ENCODE measurements at places on chromosomes 13 and 19. TPM values are rescaled to one million over a fixed set of nuclear protein-coding genes. Genes with fewer than 3 reads are reported as not detected.
A peak's percentile ranks its signal among the peaks of the same experiment; 100 is the strongest.

TPTE2 gene
- total RNA-seq: under 0.01 TPM

CERS1 gene
- 0.32 TPM for total RNA-seq

DNA sequence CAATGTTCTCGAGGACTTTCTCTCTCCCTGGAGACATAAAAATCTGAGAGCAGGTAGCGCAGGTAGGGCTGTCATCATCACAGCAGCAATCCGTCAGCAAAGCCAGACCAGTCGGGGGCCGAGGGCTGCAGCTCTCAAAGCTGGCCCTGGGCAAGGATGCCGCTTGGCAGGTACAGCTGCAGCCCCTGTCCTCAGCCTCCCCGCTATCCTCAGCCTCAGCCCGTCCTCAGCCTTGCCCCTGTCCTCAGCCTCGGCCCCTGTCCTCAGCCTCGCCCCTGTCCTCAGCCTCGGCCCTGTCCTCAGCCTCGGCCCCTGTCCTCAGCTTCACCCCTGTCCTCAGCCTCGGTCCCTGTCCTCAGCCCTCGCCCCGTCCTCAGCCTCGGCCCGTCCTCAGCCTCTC is 10.9 kb downstream of the C13orf46 start:
- no peak for DNase-seq

GRCh38 chr19:11064831-11065303 is 24.4 kb upstream of the LDLR start:
- DNase-seq: peak; percentile 25

LRRC25 gene
- not detected for total RNA-seq

KIR2DL1 gene
- not detected for total RNA-seq

- DNase-seq: peak; percentile 87
Measured at GRCh38 chr19:42553292-42554045, 25.2 kb upstream of the CEACAM1 start.

DNA sequence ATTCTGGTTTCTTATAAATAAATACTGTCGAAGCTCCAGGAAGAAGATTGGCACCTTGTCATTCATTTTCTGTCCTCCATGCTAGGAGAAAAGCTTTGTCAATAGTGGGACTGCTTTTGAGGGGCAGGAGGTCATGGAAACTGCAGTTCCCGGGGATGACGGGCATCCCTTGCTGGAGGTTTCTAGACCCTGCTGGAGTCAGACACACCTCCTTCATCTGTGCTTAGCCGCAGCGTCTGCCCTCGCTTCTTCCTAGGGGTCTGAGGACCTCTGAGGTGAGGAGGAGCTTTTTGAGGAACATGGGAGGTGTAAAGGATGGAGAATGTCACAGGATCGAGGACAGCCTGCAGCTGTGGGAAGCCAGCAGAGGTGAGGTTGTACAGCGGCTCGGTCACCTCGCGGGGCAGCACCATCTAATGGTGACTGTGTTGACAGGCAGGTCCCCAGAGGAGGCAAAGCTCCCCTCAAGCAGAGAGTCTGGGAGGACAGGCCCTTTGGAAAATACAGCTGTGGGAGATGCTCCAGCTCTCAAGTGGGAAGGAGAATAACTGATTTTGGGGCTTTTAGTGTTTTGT is 172.7 kb upstream of the RNF113B start:
- DNase-seq: no peak

DNA sequence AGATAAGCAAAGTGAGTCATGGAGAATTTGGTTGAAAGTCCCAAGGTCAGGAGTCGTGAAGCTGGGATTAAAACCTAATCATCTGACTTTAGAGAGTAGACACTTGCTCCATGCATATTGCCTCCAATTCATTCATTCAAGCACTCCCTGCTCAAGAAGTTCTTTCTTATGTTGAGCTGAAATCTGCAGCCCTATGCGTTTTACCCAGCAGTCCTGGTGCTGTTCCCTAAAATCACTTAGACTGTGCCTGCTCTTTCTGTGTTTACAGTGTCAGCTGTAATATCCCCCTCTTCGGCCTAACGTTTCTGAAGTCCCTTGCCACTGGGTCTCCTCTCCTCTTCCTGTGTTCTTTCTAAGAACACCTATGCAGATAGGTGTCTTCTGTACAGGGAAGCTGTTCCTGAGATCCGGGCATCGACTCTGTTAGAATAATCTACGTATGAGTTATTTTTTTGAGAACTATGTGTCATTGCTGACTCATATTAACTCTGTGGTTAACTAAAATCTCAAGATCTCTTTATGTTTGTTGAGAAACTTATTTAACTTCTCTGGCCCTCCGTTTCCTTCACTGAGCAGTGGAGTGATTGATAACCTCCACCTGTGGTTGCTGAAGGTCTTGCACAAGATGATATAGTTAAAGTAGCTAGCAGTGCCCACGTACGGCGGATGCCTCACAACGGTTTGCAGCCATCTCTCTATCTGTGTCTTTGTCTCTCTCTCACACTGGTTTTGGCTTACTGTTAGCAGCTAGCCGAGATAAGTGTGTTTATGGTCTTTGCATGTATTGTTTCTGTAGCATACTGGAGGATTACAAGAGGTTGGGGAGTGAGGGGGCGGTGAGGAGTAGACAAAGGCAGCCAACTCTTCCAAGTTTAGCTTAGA is 4.7 kb downstream of the ALOX5AP start:
- DNase-seq: peak; percentile 90

- DNase-seq: no peak
Measured at GRCh38 chr19:34504809-34505291, 23.3 kb downstream of the WTIP start.

POU4F1 gene
- not detected for total RNA-seq

- DNase-seq: no peak
Measured at GRCh38 chr13:52785739-52786138, 46.1 kb upstream of the CNMD start.

DNA sequence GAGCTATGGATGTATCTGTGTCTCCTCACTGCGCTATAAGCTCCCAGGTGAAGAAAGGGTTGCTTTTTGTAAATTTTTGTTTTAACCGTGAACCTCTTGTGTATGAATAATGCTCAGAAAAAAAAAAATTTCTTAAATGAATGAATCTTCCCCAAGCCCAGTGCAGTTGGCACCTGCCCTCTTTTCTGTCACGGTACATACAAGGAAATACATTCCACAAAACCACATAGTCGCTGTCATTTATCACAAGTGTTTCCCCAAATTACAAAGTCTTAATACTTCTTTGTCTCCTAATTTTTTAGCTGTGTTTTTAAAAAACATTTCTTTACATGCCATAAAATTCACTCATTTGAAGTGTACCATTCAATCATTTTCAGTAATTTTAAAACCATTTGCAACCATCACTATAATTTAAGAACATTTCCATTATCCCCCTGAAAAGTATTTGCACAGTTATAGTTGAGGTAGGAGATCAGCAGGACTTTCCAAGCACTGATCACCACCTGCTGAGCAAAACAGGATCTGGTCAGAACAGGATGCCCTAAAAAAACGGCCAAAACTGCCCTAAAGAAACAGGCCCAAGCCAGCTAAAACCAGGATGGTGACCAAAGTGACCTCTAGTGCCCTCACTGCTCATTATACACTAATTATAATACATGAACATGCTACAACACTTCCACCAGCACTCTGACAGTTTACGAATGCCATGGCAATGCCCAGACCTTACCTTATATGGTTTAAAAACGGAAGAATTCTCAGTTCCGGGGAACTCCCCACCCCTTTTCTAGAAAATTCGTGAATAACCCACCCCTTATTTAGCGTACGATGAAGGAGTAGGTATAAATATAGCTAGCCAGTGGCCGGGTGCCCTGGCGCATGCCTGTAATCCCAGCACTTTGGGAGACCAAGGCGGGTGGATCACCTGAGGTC is 1.3 kb upstream of the TEX30 start:
- no peak for DNase-seq

SOX21 gene
- total RNA-seq: not detected

NLRP11 gene
- not detected for total RNA-seq

DNA sequence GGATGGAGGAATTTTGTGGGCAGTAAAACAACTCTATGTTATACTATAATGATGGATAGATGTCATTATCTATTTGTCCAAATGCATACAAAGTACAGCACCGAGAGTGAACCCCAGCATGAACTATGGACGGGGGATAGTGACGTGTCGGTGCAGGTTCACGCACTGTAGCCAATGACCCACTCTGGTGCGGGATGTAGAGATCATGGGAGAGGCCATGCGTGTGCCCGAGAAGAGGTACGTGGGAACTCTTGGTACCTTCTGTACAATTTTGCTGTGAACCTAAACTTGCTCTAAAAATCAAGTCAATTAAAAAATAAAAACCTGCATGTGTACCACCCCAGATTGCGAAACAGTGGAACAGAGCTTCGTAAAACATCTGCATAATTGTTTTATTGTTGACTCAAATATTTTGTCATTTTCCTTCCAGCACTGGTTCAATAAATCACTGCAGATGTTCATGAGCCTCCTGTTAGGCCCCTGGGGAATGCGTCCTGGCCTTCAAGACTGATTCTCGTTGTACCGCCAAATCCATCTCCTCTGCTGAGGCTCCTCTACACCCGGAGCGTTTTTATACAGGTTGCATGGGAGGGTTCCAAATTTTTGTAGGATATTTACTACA is 30.9 kb downstream of the COL4A1 start:
- peak; percentile 69 for DNase-seq

DNA sequence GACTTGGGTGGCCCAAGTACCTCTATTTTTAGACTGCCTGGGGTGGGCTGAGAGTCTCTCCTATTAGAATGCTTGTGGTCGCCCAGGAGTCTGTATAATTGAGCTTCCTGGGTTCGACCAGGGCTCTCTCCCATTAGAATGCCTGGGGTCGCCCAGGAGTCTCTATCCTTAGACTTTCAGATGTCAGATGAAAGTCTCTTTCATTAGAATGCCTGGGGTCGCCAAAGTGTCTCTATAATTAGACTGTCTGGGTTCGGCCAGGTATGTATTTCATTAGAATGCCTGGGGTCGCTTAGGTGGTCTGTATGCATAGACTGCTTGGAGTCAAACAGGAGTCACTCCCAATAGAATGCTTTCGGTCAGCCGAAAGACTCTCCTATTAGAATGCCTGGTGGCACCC is 1471.7 kb downstream of the UQCRFS1 start:
- DNase-seq: no peak

DNA sequence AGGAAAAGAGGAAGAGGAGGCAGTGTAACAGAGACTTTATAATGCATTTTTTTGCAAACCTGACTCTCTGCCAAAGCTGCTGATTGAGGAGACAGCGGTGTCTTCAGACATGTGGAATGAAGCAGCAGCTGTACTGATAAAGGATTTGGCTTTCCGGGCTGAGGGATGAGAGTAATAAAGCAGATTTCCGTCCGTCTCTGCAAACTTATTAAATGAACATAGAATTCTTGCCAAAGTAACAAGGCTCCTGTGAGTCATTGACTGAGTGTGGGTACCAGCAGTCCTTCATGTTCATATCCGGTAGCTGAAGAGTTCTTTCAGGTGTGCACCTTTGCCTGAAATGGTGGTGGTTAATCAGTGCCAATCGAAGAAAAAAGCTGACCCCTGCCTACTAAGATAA is 112.6 kb downstream of the LIG4 start:
- no peak for DNase-seq

DNA sequence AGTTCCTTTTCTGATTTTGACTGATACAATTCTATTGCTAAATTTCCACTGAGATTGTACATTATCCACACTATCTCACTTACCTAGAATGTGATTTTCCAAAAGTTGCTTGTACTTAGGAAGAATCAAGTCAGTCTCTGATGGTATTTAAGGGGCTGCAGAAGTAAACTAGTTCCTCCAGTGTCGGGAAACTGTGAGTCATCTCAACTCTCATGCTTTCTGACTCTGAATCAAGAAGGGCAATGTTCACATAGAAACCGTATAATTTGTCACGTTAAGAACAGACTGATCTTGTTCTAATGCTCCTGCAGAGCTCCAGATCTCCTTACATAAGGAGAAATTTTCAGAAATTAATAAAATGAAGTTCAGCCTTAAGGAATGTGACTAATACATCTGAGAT is 369.3 kb downstream of the KLF5 start:
- peak; percentile 46 for DNase-seq

- DNase-seq: no peak
Measured at GRCh38 chr19:13995878-13996765, 10.0 kb downstream of the RFX1 start.

CCL25 gene
- total RNA-seq: not detected

MAG gene
- not detected for total RNA-seq

DNA sequence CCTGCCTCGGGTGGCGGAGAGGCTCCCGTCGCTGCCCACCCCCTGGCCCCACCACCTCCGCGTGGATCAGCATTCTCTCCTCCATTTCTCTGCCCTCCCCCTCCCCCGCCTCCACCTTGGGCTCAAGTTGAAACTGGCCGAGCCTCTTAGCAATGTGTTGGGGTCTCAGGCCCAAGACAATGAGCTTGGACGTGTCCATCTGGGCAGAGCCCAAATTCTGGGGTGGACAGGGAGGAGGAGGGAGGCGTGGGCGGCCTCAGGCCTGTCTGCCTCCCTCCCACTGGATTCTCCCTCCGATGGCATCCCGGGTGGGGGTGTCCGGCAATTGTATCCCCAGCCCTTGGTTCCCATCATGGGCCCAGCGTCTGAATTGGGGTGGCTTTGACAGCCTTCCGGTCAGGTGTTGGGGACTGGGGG is 1.2 kb downstream of the CELF5 start:
- DNase-seq: no peak

CYP4F12 gene
- total RNA-seq: not detected

ATP4A gene
- total RNA-seq: not detected

GRCh38 chr13:60836821-60837220 is 439.8 kb downstream of the TDRD3 start:
- no peak for DNase-seq

- DNase-seq: peak; percentile 62
Measured at GRCh38 chr13:46160471-46161066, 21.4 kb downstream of the LCP1 start.

DNA sequence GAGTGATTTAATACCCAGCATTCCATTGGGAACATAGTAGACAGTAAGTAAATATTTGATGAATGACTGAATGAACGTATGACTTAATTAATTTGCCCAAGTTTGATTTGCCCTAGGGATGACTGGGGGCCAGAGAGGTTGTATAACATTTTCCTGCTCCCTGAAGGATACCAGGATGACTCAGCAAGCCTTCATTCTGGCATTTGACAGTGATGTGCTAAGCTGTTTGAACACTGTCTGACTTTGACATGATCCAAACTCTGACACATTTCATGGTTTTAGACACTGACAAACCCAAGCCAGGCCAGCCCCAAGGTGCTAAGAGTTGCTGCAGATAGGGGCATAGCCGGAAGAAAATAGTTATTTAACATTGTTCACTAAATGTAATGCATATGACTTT is 53.4 kb upstream of the KLF12 start:
- DNase-seq: no peak

DNA sequence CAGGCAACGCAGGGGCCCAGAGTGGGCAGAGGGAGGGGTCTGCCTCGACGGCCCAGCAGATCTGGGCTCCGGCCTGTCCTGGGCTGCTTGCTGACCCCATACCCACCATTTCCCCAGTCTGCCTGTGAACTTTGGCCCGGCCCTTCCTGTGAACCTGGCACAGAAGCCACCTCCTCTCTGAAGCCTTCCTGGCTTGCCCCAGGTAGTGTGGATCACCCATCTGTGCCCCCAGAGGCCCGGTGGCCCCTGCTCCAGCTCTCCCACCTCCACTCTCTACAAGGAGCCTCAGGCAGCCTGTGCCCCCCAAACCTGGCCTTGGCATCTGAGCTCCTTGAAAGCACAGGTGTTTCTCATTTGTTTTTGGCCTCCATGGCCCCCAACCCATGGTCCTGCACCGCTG is 15.7 kb downstream of the PLEKHF1 start:
- DNase-seq: no peak

Measured in fibroblast of villous mesenchyme (primary cell).